ENCODE measurements at places on chromosomes 6 and 20. TPM values are rescaled to one million over a fixed set of nuclear protein-coding genes. Genes with fewer than 3 reads are reported as not detected.
A peak's percentile ranks its signal among the peaks of the same experiment; 100 is the strongest.

- DNase-seq = no peak
Observed at GRCh38 chr20:18727032-18727508, 86.5 kb upstream of the SCP2D1 start.

DNA sequence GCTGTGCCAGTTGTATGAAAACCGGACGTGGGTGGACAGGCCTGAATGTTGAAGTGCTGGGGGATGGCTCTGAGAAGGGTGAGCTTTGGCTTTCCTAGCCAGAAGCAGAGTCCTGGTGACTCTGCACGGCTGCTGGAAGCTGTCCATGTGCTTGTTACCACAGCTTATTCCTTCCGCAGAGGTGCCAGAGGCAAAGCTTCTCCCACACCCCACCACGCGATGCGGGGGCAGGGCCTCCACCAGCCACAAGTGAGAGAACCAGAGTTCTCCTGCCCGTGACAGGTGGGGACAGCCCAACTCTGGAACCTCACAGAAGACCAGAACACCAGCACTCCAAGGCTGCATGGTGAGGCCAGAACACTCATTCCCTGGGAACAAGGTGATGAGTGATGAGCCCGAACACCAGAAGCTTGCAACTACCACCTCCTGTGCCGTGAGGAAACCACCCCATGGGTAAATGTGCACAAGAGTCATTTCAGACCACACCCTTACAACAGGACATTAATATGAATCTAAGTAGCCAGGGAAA lies 36.7 kb downstream of the JAG1 start:
- no peak for DNase-seq

The MATN4 gene
- 2.2 TPM for total RNA-seq

DNA sequence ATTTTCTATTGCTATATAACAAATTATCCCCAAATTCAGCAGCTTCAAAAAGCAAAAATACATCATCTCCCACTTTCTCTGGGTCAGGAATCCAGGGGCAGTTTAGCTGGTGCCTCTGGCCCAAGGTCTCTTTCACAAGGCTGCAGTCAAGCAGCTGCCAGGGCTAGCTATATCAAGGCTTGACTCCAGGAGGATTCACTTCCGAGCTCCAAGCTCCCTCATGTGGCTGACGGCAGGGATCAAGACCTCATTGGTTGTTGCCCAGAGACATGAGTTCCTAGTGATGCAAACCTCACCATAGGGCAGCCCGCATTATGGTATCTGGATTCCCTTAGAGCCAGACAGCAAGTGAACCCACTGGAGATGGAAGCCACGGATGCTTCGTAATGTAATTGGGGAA lies 1.3 kb upstream of the VNN1 start:
- DNase-seq = peak; percentile 66

DNA sequence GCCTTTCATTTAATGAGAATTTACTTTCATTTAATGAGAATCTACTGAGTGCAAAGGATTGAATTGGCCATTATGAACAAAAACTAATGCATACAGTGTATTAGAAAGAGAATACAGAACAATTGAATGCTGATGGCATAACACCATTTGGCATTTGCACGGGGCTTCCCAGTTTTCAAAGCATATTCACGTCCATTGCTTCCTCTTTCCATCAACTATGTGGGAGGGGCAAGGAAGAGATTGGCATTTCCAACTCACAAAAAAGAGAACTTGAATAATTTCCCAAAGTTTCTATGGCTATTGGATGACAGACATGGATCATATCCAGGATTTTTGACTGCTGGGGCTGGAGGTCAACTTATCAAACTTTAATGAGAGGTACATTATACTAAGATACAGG lies 23.2 kb upstream of the ARG1 start:
- DNase-seq = no peak

DNA sequence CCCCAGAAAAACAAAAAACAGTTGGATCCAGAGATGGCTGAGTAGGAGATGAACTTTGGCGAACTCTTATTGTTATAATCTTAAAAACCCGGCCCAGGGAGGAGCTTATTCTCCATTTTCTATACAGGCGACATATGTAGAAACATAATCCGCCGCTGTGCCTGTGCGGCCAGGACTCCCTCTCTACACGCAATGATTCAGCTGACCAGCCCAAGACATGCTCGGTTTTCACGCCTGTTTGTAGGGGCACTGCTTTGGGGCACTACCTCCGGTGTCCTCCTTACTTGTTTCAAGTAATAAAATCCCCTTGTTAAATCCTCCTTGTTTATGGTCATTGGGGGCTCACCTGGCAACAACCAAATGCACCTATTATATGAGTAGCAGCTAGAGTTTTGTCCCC lies 89.9 kb downstream of the SEL1L2 start:
- no peak for DNase-seq

- no peak for DNase-seq
Observed at GRCh38 chr20:24364482-24364881, 104.9 kb upstream of the SYNDIG1 start.

DNA sequence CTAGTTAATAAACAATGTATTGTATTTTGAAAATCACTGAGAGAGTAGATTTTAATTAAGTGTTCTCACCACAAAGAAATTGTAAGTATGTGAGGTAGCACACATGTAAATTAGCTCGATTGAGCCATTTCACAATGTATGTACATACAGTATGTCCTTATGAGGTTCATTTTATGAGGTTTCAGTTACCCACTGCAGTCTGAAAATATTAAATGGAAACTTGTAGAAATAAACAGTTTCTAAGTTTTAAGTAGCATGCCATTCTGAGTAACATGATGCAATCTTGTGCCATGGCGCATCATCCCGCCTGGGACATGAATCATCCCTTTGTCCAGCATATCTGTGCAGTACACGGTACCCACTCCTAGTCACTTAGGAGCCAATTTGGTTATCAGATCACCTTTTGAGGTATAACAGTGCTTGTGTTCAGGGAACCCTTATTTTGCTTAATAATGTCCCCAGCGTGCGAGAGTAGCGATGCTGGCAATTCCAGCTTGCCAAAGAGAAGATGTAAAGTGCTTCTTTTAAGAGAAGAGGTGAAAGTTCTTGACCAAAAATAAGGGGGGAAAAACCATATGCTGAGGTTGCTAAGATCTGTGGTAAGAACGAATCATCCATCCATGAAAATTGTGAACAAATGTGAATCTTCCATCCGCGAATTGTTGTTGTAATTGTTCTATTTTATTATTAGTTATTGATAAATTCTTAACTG lies 64.7 kb downstream of the KCNS1 start:
- DNase-seq = no peak

DNA sequence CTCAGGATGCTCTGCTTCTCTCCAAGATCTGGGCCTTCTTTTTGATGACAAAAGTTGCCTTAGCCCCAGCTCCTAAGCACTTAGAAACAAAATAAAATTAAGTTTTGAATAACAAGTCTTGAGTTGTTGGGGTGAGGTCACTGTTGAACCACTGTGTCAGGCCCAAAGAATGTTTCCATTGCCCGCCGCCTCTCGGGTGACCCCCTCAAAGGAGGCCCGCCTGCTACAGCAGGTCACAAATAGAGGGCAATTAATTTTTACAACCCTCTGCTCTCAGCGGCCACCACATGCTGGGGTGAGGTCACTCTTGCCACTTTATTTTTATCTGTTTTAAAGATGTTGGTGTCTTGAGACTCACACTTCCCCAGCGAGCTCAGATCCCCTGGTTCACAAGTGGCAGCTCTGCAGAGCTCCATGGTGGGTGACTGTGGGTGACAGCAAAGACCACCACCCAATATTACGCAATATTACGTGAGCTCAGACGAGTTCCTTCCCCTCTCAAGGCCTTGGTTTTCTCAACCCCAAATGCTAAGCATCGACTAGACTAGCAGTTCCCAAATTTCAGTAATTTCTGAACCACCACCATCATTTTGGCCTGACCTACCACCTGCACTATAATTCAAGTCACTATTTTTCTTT lies 247.7 kb upstream of the PMEPA1 start:
- no peak for DNase-seq

DNA sequence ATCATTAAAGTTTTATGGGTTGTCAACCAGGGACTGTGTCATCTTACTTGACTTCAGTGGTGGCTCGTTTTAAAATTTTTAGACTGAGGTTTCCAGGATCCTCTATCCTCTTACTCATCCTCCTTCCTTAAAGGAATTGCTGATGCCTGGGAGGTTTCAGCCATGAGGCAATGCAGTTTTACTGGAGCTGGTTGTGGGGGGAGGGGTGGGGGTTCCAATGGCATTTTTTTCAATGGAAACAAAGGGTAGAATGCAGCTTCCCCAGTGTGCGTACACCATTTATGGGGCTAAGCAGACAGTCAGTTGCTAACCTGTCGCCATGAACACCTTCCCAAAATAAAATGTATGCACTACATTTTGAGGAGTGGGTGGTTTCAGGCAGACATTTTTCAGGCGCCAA lies 88.0 kb downstream of the METTL24 start:
- DNase-seq = peak; percentile 33

- no peak for DNase-seq
Observed at GRCh38 chr6:37688078-37688850, 9.4 kb downstream of the MDGA1 start.

The CITED2 gene
- 63.4 TPM for total RNA-seq
